ENCODE measurements at places on chromosomes 12 and 14. TPM values are rescaled to one million over a fixed set of nuclear protein-coding genes. Genes with fewer than 3 reads are reported as not detected.

STAB2 gene
- polyA plus RNA-seq: not detected

MYF5 gene
- not detected for polyA plus RNA-seq

DNA sequence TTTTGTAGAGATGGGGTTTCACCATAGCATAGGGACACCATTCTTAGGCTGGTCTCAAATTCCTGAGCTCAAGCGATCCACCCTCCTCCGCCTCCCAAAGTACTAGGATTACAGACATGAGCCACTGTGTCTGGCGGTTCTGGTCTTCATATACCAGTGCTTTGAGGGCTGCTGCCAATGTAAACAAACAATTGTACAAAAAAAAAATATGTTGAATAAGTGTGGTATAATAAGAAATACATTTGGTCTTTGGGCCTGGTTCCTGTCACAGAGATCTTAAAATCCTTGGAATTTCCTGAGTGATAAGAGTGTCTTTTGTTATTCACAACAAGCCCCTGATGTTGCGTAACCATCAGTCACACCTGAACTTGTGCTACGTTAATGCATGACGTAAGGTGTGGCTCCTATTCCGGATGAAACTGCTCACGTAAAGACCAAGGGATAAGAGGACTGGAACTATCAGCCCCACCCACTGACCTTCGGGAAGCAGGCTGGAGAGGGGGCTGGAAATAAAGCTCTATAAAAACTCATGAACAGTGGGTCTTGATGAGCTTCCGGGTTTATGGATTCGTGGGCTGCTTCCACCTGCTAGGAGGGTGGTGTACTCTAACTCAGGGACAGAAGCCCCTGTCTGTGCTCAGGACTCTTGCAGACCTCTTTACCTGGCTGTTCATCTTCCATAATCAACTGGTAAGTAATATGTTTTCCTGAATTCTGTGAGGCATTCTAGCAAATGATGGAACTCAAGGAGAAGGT lies 16.5 kb upstream of the RIMKLB start:
- DNase-seq: peak; percentile 75

GRCh38 chr12:90020436-90020835 lies 311.8 kb upstream of the ATP2B1 start:
- no peak for DNase-seq

Measured in stomach (tissue), 19 donors.